Esophagus squamous epithelium (tissue), 5 donors: ENCODE measurements at places on chromosomes 6 and 20.

- DNase-seq = no peak
These were observed 32.7 kb downstream of the ILRUN start for GRCh38 chr6:34663831-34664255.

- no peak for DNase-seq
These were observed 1.7 kb downstream of the RANBP9 start for GRCh38 chr6:13709689-13710551.

DNA sequence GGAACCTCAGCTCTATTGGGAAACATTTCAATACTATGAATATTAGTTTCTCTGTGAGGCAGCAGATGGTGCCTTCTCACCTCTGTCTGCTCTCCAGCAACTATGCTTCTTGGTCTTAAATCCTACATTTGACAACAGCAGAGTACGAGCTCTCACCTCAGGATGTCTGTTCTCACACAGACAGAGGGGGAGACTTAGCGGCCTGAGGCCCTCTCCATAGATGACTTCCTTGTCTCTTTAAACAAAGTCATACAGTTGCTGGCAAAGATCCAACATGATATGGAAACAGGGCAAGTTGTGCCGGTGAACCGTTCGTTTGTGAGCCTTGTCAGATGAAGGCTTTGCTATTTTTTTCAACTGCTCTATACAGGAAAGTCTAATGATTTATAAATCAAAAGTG, 43.7 kb upstream of the GABRR1 start:
- DNase-seq = no peak

DNA sequence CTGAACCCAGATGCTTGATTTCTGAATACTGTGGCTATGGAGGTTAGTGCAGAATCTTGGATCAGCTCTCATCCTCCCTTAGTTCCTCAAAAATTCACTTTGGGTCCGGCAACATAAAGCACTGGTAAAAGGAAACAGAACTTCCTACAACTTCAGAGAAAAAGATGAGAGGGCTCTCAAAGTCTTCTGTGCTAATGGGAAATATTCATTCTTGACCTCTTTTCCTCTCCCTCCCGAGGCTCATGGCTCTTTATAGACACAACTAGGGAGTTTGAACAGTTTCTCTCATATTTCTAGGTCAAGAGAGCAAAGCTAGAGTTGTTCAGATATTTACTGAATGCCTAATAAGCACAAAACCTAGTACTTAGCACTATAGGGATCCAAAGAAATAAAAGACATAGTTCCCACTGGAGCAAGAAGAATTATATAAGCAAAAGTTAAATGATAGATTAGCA, 124.1 kb upstream of the TCF21 start:
- DNase-seq = no peak

DNA sequence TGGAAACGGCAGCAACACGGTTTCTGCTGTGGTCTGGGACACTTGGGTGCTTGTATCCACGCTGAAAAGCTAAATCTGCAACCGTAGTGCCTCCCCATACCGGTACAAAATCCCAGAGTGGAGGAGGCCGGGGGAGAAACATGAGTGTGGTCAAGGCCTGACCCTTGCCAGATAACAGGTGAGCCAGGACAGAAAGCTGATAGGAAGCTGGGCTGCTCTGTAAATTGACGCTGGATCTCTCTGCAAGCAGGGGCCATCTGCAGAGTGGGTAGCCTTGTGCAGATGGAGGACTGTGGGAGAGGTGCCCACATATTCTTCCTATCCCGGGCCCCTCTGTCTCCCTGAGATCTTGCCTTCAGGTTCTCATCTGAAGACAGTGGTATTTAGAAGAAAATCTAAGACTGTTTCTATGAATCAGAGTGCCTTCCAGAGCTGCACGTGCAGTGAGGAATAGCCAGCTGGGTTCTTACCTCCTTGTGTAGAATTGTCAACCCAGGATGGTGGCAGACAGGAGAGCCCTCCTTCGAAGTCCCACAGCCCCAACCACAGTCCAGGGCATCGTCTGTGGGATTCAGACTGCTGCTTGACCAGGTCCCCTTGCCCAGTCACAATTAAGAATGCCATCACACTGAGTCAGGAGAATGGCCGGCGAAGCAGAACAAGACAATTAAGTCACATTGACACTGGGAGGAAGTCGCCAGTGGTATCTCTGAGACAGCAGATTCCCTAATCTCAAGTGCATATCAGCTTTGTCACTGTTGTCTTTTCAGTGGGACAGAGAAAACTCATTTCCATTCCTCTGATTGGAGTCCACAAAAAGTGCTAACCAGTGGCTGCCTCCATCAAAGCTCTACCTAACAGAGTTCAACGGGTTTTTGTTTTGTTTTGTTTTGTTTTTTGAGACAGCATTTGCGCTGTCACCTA, 100.0 kb upstream of the RIPOR2 start:
- DNase-seq = no peak

DNA sequence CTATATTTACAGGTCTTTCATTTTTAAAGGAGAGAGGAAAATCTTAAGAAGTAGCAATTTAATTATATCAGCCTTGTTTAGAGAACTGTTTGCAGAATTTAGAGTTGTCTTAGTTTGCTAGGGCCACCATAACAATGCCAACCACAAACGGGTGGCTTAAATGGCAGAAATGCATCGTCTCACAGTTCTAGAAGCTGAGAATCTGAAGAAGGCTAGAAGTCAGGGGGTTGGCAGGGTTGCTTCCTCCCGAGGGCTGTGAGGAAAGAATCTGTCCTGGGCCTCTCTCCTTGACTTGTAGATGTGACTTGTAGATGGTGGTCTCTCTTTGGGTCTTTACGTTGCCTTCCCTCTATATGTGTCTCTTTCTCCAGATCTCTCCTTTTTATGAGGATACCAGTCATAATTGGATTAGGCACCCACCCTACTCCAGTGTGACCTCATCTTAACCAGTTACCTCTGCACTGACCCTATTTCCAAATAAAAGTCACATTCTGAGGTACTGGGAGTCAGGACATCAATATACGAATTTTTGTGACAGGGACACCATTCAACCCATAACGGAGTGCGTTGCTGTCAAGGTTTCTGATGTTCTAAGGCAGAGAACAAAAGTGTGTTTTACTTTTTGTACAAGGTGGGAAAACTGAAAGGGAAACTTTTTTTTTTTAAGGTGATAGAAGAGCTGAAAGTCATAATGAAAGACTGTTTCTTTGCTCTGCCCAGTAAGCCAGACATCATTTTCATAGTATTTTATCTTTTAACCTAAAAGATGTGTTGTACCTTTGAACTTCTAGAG, 84.4 kb downstream of the SAMD3 start:
- DNase-seq = no peak

GRCh38 chr6:25027221-25027916, 91.6 kb upstream of the RIPOR2 start:
- DNase-seq = no peak

DNA sequence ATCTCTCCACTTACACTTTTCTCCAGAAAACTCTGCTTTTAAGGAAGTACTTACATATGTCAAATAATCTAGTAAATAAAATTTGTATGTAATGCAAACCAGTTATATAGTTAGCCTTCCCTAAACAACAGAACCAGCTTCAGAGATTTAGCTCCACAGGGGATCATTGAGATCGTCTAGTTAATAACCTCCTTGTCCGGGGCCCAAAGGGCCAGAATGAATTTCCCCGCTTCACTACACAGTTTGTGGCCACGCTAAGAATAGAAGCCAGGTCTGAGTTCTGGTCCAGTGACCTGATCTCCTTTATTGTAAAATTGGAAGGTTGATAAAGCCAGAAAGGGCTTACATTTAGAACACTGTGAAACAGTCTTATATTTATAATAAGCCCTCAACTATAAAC, 245.2 kb downstream of the TPBG start:
- no peak for DNase-seq

GRCh38 chr6:159467473-159468041, 225.5 kb downstream of the SOD2 start:
- no peak for DNase-seq

GRCh38 chr6:46997646-46998045, 44.5 kb downstream of the ADGRF1 start:
- no peak for DNase-seq

GRCh38 chr6:16420715-16421461, 182.5 kb downstream of the GMPR start:
- DNase-seq = no peak

- DNase-seq = no peak
These were observed 4.8 kb upstream of the STX16 start for GRCh38 chr20:58646257-58646656.

- no peak for DNase-seq
These were observed 45.4 kb upstream of the SPTLC3 start for GRCh38 chr20:12963416-12963815.

- no peak for DNase-seq
These were observed 20.4 kb downstream of the TCP11 start for GRCh38 chr6:35120746-35121145.

DNA sequence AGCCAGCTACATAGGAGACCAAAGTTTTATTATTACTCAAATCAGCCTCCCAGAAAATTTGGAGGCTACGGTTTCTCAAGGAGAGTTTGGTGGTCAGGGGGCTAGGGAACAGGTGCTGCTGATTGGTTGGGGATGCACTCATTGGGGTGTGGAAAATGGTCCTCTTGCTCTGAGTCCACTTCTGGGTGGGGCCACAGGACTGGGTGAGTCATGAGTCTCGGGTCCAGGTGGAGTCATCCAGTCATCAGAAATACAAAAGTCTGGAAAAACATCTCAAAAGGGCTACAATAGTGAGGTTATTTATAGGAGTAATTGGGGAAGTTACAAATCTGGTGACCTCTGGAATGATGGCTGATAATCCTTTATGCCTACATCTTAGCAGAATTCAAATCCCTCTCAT, 54.3 kb upstream of the SLC22A16 start:
- DNase-seq = no peak

DNA sequence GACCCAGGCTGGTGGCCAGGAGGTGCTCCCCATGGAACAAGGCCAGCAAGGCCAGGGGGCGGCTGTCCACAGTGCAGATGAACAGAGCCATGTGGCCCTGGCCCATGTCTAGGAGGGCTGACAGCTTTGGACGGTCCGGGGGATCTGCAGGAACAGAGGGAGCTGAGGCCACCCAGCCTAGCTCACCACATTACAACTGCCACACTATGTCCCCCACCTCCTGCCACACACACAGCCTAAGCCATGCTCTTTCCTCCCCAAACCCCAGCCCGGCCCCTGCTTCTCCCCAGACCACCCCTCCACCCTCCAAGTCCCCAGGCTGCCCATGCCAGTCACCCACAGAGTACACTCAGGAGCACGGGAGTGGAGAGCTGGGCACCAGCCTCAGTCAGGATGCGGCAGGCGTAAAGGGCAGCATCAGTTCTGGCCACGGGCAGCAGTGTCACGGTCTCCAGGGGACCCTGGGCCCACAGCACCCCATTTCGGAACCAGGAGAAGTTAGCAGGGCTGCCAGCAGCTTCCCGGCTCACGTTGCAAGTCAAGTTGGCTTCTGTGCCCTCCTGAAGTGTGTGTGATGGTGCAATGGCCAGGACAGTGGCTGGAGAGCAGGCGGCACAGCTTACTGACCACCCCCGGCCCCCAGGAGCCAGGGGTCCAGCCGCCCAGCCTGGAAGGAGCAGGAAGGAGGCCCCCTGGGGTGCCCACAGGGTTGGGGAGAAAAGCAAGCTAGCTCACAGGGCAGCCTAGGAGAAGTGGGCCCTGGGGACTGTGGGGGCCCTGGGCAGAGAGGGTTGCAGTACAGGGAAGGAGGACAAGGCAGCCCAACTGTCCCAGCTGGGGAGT, 15.2 kb upstream of the ADAM33 start:
- DNase-seq = no peak

GRCh38 chr6:37135835-37136694, 33.9 kb upstream of the PIM1 start:
- no peak for DNase-seq

- no peak for DNase-seq
These were observed 842.8 kb upstream of the CITED2 start for GRCh38 chr6:140217283-140217682.

DNA sequence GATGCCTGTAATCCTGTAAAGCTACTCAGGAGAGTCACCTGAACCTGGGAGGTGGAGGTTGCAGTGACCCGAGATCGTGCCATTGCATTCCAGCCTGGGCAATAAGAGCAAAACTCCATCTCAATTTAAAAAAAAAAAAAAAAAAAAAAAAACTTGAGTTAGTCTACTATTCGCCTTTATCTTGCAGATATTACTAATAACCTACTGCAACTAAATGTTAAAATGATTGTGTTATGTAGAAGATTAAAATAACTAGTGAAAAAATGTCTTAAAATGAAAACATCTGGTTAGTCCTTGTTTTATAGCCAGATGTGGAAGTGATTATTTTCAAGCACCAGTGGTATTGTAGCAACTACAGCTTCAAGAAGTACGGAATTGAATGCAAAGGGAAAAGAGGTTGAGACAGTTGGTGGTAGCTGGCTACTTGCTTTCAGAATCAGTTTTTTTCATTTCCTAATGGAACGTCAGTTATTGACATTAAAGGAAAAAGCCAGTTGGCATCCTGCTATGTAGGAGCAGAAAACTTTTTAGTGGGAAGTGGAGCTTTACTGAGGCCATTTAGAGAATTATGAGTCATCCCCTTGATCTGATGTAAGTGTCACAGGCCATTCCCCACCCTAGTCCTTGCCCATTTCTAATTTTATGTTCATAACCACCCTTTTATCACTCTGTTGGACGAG, 43.8 kb upstream of the DYNLRB1 start:
- no peak for DNase-seq

GRCh38 chr6:21918041-21918440, 324.5 kb downstream of the SOX4 start:
- no peak for DNase-seq

GRCh38 chr6:28311139-28311823, 24.7 kb downstream of the ZSCAN31 start:
- no peak for DNase-seq

DNA sequence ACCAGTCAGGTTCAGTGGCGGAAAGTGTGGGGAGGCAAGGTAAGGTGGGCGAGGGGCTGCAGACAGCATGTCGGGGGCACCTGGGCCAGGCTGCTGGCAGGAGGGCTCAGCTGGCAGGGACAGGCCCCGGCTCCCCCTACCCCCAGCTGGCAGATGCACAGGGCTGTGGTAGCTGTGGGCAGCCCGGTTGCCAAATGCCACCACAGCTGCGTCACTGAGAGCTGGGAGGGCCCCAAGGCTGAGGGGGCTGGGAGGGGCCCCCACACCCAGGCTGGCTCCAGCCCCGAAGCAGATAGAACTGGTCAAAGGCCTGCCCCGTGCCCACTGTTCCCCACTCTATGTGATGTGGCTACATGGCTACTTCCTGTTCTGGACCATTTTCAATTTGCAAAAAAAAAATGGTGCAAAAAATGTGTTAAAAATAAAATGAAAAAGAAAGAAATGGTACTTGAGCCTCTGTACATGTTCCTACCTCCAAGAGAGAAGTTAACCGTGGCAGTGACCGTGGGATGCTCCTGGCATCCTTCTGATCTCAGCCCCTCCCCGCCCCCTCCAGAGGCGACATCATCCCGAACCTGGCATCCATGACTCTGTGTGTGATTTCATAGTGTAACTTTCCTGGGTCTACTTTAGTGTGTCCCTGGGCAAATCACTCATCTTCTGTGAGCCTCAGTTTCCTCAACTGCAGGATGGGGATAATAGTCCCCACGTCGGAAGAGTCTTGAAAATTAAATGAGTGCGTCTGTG, 64.4 kb downstream of the UBE2V1 start:
- no peak for DNase-seq
